ENCODE measurements at places on chromosomes 11 and 22.

DNA sequence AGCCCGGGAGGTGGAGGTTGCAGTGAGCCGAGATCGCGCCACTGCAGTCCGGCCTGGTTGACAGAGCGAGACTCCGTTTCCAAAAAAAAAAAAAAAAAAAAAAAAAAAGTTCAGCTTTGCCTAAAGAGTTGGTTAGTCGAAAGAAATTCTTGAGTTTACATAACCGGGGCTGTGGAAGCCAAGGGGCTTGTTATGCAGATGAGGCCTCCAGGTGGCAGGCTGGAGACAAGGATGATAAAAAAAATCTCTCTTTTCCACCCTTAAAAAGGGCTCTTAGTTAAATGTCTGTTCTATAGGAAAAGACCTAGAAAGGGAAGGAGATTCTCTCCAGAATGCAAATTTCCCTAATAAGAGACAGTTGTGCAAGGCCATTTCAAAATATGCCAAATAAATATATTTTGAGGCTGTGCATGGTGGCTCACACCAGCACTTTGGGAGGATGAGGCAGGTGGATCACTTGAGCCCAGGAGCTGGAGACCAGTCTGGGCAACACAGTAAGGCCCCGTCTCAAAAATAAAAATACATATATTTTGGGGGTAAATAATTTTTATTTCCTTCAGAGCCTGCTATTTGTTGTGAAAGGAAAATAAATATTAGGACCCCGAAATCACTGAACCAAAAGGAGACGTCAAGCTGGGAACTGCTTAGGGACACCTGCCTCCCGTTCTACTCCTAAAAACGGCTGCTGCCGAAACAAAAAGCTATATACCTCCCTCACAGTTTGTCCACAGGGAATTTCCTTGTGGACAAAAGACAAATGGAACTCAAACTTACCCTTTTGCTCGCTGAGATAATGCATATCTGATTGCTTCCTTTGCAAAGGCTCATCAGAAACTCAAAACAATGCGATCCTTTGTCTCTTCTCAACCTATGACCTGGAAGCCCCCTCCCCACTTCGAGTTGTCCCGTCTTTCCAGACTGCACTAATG lies 2.4 kb upstream of the IFITM2 start:
- no peak for DNase-seq

GRCh38 chr11:843818-844692 lies 1.4 kb downstream of the TSPAN4 start:
- DNase-seq = no peak

GRCh38 chr11:64249563-64250414 lies 1.5 kb upstream of the PLCB3 start:
- DNase-seq = no peak

- no peak for DNase-seq
These were observed 529.6 kb upstream of the LRRC4C start for GRCh38 chr11:41988951-41989572.

- DNase-seq = no peak
These were observed 140.8 kb downstream of the SNX19 start for GRCh38 chr11:130775306-130776060.

DNA sequence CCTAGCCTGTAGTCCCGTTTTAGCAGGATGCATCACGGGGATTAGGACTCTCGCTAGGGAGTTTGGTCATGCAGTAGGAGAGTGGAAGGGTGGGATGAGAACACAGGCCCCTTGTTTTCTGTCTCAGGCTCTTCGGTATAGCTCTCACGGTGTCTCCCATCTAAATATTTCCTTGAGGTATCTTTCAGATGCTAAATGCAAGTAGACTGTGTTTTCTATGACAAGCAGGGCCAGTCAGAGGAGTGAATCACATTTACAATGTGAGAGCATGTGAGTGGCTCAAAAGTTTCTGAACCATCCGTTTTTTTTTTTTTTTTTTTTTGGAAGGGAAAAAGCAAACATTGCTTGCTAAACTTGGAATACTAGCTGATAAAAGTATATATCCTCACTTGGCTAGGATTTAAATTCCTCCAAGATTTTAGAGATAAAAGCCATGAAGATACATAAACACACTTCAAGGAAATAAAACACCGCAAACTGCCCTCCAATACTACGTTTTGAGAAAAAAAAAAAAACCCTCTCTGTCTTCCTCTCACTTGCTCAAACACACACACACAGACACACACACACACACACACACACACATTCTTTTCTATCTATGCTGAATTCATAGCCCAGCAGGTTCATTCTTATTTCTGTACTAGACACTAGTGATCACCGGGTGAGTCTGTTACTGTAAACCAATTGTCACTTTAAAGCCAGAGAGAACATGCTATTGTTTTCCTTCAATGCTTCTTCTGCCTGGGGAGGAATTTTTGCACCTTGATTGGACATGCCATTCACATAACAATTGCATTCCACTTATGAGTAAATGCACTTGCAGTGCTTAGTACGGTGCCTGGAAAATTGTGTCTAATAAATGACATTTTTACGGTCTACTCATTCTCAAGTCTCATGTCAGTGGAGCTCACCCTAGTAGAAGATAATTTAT lies 224.6 kb upstream of the CCDC90B start:
- DNase-seq = no peak

- no peak for DNase-seq
These were observed 67.9 kb upstream of the GRAMD1B start for GRCh38 chr11:123362186-123362585.

- DNase-seq = no peak
These were observed 344.2 kb downstream of the SHANK2 start for GRCh38 chr11:70908223-70908622.

DNA sequence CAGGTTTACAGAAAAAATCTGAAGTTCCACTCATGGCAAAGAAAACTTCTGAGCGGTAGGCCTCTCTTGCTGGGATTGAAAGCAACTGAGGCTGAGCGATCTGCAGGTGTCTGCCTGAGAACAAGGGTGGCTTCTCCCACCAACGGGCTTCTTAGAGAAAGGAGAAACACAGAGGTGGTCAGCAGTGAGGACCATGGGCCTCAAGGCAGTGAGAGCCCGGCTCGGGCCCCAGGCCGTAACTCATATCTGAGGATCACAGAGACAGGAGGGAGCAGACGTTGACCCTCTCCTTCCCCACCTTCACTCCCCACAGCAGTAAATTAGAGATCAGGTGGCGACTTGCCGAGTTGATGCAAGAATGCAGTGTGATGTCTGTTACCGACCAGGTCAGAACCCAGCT lies 50.9 kb upstream of the RTL6 start:
- no peak for DNase-seq

GRCh38 chr11:135037828-135038227 lies 625.8 kb upstream of the B3GAT1 start:
- DNase-seq = no peak

DNA sequence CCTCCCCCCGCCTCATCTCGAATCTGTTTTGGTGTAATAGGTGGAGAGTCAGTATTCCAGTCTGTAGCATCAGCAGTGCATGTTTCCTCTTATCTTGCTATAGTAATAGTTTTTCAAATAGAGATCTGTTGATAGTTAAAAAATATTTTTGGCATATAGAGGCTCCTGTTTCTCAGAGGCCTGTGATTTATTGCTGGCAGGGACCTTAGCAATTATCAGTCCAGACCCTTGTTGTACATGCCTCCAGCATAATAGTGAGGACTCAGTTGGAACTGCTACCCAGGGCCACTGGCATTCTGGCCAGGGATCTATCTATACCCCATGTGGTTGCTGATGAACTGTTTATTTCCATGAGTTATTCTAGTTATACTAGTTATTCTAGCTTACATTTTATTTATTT lies 52.6 kb downstream of the SPECC1L start:
- no peak for DNase-seq

DNA sequence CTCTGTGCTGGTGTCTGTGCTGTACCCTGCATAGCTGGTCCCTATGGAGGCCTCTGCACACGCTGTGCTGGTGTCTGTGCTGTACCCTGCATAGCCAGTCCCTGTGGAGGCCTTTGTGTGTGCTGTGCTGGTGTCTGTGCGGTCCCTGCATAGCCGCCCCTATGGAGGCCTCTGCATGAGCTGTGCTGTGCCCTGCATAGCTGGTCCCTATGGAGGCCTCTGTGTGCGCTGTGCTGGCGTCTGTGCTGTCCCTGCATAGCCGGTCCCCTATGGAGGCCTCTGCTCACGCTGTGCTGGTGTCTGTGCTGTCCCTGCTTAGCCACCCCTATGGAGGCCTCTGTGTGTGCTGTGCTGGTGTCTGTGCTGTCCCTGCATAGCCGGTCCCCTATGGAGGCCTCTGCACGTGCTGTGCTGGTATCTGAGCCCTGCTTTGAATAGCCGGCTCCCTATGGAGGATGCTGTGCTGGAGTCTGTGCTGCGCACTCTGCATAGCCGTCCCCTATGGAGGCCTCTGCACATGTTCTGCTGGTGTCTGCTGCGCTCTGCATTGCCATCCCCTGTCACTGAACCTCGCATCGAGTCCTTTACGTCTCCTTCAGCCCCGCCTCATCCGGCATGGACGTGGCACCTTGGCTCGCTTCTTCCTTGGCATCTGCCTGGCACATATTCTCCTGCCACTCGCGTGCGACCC lies 6.2 kb downstream of the NADSYN1 start:
- no peak for DNase-seq

DNA sequence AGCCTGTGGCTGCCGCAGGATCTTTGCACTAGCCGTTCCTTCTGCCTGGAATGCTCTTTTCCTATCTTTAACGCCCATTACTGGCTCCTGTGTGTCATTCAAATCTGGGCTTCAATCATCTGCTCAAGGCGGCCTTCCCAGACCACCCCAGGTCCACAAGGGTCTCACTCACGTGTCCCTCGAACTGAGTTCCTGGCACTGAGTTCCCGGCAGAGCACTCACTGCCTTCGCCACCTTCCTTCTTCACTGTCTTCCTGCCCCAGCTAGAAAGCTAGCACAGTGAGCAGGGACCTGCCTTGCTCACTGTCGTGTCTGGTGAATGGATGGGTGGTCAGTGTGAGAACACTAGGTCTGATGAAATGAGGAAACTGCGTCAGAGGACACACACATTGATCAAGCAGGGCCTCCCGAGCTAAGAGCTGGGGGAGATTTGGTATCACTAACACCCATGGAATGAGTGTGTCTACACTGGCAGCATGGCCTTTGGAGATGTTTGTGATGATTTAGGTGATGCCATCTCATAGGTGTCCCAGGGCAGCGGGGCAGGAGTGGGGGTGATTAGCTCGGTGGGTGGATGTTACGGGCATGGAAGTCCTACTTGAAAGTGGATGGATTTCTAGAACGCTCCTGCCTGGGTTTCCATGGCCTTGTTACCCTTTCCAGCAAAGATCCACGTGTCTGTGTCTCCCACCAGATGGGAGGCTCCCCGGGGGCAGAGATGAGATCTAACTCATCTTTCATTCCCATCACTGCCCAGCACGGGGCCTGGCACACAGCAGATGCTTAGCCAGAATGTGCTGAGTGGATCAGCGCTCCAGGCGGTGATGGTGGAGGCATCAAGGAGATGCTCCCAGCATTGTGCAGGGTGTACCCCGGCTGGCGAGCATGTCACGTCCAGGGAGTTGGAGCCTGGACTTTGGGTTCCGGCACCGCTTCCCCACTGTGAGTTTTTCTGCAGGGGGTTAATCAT lies 64.5 kb downstream of the SHISAL1 start:
- DNase-seq = no peak

DNA sequence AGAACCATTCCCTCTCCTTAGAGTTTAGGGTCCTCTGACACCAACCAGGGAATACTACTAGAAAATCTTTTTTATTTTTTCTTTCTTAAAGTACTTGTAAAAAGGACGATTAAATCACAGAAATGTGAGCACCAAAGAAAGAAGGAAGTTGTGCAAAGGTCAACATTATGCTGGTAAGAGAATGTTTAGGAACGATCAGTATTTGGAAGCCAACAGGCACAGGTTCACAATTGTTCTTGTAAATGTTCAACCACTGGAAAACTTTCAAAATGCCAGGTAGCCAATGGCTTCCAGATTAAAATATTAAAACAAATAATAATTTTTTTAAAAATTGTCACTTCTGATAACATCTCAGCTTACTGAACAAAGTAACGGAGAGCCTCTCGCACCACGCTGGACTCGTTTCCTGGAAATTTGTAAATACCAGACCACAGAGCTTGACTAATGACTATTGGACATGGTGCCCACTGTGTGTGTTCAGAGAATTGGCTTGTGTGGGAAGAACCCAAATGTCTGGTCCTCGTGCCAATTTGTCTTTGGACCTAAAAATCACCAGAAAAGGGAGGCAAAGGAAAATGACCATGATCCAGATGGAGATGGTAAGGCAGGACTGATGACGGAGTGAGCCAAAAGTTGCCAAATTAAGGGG lies 20.8 kb downstream of the COMMD9 start:
- no peak for DNase-seq

DNA sequence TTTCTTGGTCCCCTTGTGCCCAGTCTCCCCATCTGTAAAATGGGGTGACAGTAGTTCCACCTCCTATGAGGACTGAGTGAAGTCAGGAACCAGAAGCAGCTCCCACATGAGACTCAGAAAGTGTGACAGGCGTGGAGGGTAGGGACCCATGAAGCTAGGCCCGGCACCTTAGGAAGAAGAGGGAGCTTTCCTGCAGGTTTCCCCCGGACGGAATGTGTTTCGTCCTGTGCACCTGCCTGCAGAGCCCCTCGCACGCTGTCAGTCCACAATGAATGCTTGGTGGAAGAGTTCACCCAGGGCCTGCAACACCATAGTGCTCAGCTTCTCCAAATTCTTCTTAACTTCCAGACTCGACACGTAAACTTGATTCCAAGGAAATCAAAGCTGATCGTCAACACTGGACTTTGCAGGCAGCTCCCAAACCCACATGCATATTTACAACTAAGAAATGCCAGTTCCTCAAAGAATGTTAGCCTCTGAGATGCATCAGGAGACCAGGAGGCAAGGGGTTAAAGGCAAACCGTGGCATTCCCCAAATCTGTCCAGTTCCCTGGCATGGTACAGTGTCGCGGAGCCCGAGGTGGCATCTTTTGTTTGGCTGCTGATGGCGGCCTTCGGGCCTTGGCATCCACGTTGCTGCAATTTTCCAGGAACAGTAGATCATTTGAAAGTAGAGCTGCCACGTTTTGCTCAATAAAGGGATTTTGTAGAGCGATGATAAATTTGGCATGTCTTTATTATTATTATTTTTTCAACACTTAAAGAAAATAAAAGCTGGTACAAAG lies 15.4 kb downstream of the LRP5 start:
- DNase-seq = no peak

GRCh38 chr22:22779213-22779612 lies 108.4 kb upstream of the IGLL5 start:
- no peak for DNase-seq

GRCh38 chr11:113643701-113644100 lies 62.4 kb downstream of the TMPRSS5 start:
- no peak for DNase-seq

DNA sequence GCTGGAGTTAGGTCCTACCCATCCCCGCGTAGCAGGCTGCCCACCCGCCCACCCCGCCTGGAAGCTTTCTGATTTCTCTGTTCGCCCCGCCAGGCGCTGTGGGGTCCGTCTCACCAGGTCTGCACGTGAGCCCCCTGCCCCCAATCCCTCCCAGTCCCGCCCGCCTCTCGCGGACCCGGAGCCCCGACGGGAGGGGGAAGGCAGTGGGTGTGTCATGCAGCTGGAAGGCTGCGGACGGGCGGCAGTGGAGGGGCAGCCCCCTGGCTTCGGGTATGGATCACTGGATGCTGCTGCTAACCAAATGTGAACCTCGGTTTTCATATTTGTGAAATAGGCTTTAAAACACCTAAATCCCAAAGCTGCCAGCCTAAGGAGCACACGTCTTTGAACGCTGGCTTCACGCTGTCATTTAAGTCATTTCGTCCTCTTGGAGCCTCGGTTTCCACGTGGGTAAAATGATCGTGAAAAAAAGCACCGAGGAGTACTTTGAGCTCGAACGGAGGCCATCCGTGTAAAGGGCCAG lies 568 bp upstream of the BIK start:
- no peak for DNase-seq

- no peak for DNase-seq
These were observed 43.3 kb upstream of the ANO1 start for GRCh38 chr11:70034740-70035365.

All from GM12891 (cell line).